NK-92 treated with Interleukin-12 subunit alpha and Interleukin-12 subunit beta, amount 100 ng/mL, for 24 hours (cell line): ENCODE measurements at places on chromosomes 12 and 14.
A peak's percentile ranks its signal among the peaks of the same experiment; 100 is the strongest.

DNA sequence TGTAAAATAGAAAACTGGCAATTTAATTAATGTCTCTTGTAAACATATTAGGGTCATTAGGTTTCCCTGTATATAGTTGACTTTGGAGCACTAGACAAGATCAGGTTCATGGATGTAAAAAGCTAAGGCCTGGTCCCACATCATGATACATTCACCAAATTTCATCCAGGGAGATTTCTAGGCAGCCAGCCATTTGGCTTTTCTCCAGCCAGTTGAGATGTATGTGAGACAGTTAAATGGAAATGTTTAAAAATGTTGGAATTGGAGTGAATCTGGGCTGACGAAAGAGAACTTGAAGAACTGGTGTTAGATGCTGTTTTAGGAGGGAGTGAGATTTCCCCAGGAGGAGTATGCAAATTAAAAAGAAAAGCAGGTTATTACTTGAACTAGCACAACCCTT lies 41.8 kb upstream of the CLEC14A start:
- no peak for DNase-seq

GRCh38 chr12:65822732-65823512 lies 1.4 kb upstream of the HMGA2 start:
- no peak for DNase-seq

DNA sequence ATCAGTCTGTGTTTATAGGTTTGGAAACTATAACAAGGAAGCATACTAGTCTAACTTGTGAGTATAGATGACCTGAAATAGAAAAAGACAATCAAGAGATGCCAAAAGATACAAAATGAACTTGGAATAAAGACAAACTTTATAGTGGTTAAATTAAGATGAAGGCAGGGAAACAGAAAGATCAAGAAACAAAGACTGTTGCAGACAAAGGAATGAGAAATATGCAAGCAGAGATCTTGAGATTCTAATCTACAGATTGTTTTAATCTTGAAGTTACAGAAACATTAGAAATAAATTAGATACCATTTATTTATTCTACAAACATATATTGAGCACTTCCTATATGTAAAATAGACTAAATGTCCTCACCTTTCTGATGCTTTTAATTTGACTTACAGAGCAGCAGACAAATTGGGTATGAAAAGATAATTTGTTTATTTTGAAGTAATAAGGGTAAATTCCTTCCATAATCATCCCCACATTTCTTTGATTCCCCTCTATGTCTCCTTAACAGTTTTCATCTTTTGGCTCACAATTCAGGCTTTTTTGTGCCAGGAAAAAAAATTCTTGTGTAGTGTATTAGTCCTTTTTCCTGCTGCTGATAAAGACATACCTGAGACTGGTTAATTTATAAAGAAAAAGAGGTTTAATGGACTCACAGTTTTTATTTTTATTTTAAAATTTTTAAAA lies 134.4 kb downstream of the KITLG start:
- no peak for DNase-seq

DNA sequence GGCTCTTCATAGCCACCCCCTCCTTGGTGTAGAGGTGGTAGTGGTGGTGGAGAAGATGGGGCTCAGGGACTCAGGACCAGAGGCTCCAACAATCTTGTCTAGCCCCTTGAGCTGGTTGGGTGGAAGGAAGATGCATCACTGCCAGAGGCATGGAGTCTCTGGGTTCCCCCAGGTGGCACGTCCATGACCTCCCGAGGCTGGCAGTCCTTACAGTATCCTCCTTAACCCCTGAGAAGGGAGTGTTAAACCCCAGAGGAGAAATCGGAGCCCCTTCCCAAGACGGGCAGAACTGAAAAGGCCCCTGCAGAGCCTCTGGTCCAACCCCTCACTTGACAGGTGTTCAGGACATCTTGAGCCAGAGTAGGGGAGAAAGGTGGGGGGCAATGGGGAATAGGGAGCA lies 9.1 kb downstream of the KRT83 start:
- no peak for DNase-seq

DNA sequence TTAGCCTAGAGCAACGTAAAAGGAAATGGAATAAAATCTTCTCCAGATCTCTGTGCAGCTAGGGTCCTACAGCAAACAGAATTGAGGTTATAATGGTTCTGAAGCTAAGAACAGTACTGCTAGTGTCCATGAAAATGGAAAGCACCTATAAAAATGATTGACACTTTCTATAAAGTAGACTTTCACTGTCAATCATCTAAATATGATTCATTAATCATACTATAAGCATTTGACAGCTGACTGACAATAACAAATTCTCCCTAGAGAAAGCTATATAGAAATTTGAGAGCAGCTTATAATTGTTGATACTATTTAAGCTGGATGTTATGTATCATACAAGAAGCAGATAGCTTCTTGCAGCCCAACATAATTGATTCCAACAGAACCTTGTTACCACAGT lies 80.9 kb downstream of the PDZRN4 start:
- no peak for DNase-seq

DNA sequence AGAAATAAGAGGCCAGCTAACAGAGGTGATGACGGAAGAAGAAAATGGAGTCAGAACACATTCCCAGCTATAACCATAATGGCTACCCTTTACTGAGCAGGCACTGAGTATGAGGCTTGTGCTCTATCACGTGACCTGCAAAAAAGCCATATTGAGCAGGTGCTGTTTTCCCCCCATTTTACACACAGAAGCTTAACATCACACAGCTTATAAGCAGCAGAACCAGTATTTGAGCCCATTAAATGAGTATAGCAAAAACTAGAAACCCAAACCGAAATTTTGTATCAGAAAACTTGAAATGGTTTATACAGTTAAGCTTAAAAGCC lies 28.4 kb downstream of the PAPLN start:
- DNase-seq: no peak

GRCh38 chr12:89882050-89882449 lies 173.4 kb upstream of the ATP2B1 start:
- DNase-seq: no peak

GRCh38 chr14:90375934-90376333 lies 20.9 kb upstream of the CALM1 start:
- DNase-seq: no peak

- peak; percentile 35 for DNase-seq
These were observed 12.7 kb downstream of the CCDC197 start for GRCh38 chr14:94009767-94010166.

GRCh38 chr12:54427106-54427505 lies 8.0 kb upstream of the ITGA5 start:
- DNase-seq: no peak

DNA sequence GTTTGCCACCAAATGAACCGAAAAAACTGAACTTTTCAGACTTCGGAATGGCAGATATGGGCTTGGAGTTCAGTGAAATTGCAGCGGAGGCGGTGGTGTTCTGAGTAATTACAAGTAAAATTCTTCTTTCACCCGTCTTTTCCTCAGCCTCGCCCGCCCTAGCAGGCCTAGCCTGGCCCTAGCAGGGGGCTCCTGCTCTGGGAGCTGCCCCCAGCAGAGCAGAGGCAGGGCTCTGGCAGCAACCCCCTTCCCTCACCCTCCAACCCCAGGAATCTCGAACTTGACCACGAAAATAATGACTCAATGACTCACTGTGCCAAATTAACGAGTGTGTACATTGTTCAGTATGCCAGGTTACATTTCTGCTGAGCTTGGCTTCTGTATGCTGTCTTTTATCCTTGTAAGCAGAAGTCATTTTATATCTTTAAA lies 1.1 kb downstream of the PAPLN start:
- DNase-seq: no peak

GRCh38 chr14:65321370-65321875 lies 91.1 kb upstream of the FUT8 start:
- DNase-seq: no peak

GRCh38 chr14:26598081-26598671 lies 343 bp upstream of the NOVA1 start:
- no peak for DNase-seq

- DNase-seq: no peak
These were observed 324.7 kb downstream of the GXYLT1 start for GRCh38 chr12:41819948-41820347.

DNA sequence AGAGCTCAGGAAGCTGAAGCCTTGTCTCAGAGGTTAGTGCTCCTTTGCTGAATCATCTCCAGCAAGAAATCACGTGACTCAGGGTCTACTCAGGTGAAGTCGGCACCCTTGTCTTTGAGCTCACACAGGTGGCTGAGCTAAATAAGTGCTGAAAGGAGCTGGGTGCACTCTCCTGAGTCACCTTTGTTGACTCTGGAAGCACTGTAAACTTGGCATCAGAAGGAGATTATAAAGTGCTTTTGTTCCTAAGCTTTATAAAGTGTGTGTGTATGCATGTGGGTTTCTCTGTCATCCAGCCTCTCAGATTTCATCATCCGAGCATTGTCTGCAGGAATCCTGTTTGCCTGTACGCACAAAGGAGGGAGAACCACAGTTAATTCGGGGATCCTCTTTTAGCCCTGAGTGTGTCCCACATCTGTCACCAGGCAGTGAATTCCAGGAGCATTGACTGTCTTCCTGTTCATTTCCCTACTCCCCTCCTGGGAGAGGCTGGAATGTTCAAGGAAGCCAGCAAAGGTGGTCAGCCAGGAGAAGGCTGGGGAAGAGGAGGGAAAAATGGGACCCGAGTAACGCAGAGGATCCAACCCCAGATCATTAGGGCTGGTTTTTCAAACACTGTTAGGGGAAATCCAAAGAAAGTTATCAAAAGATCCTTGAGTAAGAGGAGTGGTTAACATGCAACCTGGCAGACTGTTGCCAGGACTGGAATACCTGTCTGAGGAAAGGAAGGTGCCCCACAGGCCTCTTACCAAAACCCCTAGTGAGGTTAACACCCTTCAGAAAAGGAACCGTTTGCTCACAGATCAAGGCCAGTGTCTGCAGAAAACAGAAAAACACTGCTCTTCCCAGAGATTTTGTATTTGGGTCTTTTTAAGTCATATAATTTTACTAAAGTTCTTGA lies 157.5 kb upstream of the HIF1A start:
- peak; percentile 41 for DNase-seq

DNA sequence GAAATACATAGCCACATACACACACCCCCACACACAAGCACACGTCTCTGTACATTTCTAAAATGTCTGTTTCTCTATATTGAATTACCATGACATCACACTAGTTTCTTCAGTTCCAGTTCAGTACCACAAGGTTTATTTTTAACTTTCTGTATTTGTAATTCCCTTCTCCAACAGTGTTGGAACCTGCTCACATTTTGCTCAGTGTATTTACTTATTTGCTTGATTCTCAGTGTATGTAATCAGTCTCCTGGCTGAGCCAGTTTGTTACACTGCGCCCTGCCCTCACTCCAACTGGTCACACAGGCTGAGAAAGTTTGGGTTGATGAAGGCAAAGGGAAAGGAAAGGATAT lies 67.1 kb downstream of the MON2 start:
- no peak for DNase-seq

GRCh38 chr12:121976950-121977349 lies 44.7 kb upstream of the BCL7A start:
- no peak for DNase-seq

DNA sequence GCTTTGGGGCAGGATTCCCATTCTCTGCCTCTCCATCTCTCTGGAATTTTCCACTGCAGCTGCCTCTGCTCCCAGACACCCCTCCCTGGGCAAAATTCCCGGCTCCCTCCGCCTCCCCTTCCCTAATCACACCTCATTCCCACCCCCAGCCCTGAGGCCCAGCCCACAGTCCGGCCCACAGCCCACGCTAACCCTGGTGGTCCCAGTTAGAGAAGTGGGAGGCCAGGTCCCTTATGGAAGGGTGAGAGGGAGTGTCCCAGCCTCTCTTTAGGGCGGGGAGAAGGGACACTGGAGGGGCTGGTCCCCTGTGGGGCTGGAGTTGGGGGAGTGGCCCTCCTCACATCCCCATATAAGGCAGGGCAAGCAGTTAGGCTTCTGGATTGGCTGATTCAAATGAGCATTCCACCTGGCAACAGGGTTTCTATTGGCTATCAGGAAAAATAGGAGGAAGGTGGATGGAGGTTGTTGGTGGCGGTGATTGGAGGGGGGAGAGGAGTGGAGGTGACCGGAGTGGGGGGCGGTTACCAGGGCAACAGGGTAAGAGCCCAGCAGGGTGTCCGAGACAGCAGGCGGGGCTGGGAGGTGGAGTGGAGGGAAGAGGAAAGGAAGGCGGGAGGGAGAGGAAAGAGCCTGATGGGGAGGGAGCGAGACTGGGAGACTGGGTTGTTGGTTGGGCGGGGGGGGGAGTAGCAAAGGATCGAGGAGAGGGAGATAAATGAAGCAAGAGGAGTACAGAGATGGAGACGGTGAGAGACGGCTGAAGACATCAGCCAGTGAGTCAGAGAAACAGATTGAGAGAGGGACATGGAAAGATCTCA lies 1.9 kb upstream of the PTMS start:
- no peak for DNase-seq

GRCh38 chr14:28243600-28243999 lies 523.0 kb upstream of the FOXG1 start:
- no peak for DNase-seq

- DNase-seq: peak; percentile 26
These were observed 9.6 kb downstream of the PTPN6 start for GRCh38 chr12:6960593-6961277.
